ENCODE measurements at places on chromosomes 1 and 21.

GRCh38 chr1:46168477-46168876 lies 6.4 kb upstream of the TSPAN1 start:
- no peak for DNase-seq

DNA sequence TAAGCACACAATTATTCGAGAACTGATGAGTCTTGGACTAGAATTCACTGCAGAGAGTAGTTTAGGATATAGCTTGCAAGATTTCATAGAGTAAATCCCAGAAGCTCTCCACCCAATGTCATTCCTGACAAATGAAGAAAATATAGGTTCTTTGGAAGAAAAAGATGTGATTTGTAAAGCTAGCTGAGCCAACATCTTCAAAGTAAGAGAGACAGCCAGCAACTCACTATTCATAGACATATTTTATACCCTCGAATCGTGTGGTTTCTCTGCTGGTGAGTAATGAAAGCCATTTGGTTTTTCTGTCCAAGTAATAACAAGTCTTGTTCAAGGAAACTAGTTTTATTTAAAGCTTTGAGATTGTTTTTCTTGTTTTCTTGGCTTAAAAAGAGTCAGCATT lies 165.7 kb upstream of the SYT6 start:
- DNase-seq: no peak

GRCh38 chr1:219523411-219523810 lies 89.5 kb downstream of the ZC3H11B start:
- no peak for DNase-seq

- DNase-seq: no peak
Measured at GRCh38 chr1:163124812-163125211, 55.7 kb downstream of the RGS4 start.

GRCh38 chr1:2847086-2847985 lies 45.8 kb upstream of the TTC34 start:
- DNase-seq: no peak

DNA sequence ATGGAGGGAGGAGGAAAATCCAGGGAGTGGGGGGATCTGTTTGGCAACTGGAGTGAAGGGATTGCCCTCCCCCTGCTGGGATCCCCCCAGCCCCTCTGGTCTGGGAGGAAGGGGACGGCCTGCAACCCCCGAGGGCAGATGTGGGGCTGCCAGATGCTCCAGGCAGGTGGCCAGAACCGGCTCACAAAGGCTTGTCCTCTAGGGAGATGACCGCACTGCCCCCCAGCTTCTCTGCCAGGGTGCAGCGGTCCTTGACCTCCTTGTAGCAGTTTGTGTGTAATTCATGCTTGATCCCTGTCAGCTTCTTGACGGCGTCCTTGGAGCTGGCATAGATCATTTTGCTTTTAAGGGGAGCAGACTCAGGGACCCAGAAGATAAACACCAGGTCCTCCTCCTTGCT lies 69.2 kb downstream of the ROR1 start:
- no peak for DNase-seq

DNA sequence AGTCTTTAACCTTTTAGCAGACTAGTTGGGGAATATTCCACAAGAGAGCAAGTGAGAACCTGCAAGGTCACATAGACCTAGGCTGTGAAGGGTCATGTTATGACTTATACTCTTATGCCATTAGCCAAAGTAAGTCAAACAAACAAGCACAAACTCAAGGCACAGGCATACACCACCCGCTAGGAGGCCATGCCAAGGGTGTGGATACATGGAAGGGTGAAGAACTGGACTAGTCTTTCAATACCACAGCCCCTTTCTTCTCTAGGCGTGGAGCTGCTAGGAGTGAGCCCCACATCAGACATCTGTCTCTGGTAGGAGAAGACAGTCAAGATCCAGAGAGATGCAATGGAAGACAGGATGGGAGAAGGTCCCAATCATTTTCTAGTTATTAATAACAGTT lies 68.6 kb downstream of the BACH1 start:
- DNase-seq: no peak

GRCh38 chr21:42234041-42234440 lies 15.1 kb downstream of the ABCG1 start:
- no peak for DNase-seq

- DNase-seq: no peak
Measured at GRCh38 chr1:163813251-163813650, 491.5 kb downstream of the NUF2 start.

- DNase-seq: no peak
Measured at GRCh38 chr1:165861911-165862310, 34.5 kb downstream of the UCK2 start.

GRCh38 chr1:101250656-101251272 lies 13.9 kb downstream of the S1PR1 start:
- DNase-seq: no peak

- no peak for DNase-seq
Measured at GRCh38 chr1:99051611-99052283, 47.1 kb upstream of the PLPPR5 start.

GRCh38 chr1:224427346-224427745 lies 7.3 kb downstream of the WDR26 start:
- DNase-seq: no peak
